ENCODE measurements at places on chromosomes 4 and X. TPM values are rescaled to one million over a fixed set of nuclear protein-coding genes. Genes with fewer than 3 reads are reported as not detected.

The NUDT11 gene
- total RNA-seq: 3.9 TPM

The PRRG1 gene
- 7.4 TPM for total RNA-seq

The FDCSP gene
- not detected for total RNA-seq

The NAP1L2 gene
- 1.4 TPM for total RNA-seq

The GABRQ gene
- 0.27 TPM for total RNA-seq

The CHIC1 gene
- 4.9 TPM for total RNA-seq

The LUZP4 gene
- not detected for total RNA-seq

The FREM3 gene
- not detected for total RNA-seq

The NDST3 gene
- not detected for total RNA-seq

The ITGB1BP2 gene
- total RNA-seq: 0.81 TPM

The PLA2G12A gene
- total RNA-seq: 10.7 TPM

The STS gene
- total RNA-seq: 2.4 TPM

The CXorf49 gene
- total RNA-seq: not detected

The CASP3 gene
- total RNA-seq: 22.5 TPM

The CENPVL1 gene
- not detected for total RNA-seq

The NXF2 gene
- total RNA-seq: not detected

The FRG2 gene
- not detected for total RNA-seq

The KLHL5 gene
- 51.2 TPM for total RNA-seq

The RNF175 gene
- not detected for total RNA-seq

The GRXCR1 gene
- not detected for total RNA-seq

The SEPSECS gene
- total RNA-seq: 3.6 TPM

The CXCL11 gene
- total RNA-seq: 0.10 TPM

The OPRPN gene
- not detected for total RNA-seq

The MAML3 gene
- 9.5 TPM for total RNA-seq

The USP17L24 gene
- total RNA-seq: not detected

The CFAP97 gene
- 16.9 TPM for total RNA-seq

The ZDHHC15 gene
- not detected for total RNA-seq

The SNCA gene
- 0.05 TPM for total RNA-seq

The MGST2 gene
- 48.7 TPM for total RNA-seq

The SSX4B gene
- total RNA-seq: not detected

The NSG1 gene
- 0.86 TPM for total RNA-seq

The NLGN3 gene
- 0.94 TPM for total RNA-seq

The RTL9 gene
- 0.07 TPM for total RNA-seq

The CENPI gene
- 8.9 TPM for total RNA-seq

Data from A549 treated with DMSO at 1 μM for 4 hours (cell line).